ENCODE measurements at places on chromosomes 16 and 17. TPM values are rescaled to one million over a fixed set of nuclear protein-coding genes. Genes with fewer than 3 reads are reported as not detected.

Gene FA2H
- total RNA-seq, result 9.0 TPM

DNA sequence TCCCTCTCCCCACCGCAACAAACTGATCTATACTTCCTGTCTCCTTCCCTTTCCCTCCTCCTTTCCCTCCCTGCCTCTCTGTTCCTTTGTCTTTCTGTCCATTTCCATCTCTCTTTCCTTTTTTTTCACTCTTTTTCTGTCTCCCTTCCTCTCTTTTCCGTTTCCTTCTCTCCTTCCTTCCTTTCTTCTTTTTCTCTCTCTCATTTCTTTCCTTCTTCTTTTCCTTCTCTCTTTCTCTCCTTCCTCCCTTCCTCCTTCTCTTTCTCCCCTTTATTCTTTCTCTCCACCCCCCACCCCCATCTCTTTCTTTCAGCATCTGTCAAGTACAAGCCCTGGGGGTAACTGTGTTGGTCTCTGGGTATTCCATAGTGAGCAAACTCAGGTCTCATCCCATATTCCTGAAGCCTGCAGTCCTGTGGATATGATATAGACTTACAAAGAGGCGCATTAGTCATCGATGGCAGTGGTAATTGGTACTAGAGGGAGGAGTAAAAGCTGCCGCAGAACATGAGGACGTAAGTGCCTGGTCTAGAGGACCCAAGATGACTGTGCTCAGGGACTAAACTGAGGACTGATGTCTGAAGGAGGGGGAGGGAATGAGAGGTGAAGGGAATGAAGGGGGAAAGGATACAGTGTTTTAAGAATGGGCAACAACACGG is 50.4 kb downstream of the VAT1L start:
- DNase-seq, result no peak

Gene PRCD
- 5.1 TPM for total RNA-seq

DNA sequence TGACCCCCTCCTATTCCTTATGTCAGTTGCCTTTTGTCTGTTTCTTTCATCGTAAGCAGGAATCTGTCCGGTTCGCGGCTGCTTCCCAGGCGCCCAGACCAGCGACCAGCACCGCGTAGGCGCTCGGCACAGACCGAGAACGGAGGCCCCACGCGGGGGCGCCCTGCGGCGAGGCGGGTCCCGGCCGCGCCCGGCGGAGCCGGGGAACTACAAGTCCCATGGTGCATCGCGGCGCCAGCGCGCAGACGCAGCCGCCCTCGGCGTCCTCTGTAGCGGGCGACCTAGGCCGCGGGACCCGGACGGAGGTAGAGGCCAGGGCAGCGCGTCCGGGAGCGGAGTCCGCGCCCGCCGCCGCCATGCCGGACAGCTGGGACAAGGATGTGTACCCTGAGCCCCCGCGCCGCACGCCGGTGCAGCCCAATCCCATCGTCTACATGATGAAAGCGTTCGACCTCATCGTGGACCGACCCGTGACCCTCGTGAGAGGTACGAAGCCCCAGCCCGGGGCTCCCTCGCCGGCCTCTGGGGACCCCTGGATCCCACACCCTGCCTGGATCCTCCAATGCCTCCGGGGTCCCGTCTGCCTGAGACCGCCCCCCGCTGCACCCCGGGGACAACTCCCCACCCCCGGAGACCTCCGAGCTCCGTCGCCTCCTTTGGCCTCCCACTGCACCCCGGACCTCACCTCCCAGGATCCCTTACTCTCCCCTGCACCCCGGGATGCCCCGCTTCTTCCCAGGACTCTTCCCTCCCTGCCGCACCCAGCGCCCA is at the start of gene NDUFB10:
TSS of gene NDUFB10 (plus strand) at position 270 of the 771 bp plus-strand sequence. CDS start at position 357, 87 bp downstream.
- DNase-seq, result peak; percentile 98

Gene DDX19B
- 53.3 TPM for total RNA-seq

GRCh38 chr16:58276346-58276951 is 18.4 kb downstream of the PRSS54 start:
- no peak for DNase-seq

DNA sequence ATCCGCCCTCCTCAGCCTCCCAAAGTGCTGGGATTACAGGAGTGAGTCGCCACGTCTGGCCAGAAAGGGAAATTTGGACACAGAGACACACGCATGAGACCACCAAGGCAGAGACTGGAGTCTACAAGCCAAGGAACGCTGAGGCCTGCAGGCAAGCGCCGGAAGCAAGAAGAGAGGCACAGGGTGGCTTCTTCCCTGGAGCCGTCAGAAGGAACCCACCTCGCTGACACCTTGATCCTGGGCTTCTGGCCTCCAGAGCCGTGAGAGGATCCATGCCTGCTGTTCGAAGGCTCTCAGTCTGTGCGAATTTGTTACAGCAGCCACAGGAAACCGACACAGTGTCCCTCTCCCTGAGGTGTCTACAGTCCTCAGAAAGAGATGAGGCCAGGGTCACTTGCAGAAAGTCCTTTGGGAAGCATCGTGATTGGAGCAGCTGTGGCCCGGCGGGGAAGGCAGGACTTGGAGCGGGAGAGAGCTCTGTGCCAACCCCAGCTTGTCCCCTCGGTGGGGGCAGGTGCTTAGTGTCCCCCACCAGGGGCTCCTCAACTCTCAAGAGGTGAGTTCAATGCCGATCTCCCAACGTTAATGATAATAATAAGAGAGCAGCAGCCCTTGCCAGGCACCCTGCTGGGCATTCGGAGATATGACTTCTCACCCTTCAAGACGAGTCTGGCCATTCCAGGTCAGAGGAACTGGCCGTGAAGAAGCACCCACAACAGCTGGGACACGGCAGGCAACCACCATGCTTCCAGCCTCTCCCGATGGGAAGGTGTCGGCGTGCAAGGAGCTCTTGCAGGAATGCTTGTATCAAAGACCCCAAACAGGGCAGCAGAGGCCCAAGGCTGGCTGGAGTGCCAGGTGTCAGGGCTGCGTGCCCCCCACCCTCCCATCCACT is 68.4 kb upstream of the TNRC6C start:
- no peak for DNase-seq

Gene AIPL1
- not detected for total RNA-seq

DNA sequence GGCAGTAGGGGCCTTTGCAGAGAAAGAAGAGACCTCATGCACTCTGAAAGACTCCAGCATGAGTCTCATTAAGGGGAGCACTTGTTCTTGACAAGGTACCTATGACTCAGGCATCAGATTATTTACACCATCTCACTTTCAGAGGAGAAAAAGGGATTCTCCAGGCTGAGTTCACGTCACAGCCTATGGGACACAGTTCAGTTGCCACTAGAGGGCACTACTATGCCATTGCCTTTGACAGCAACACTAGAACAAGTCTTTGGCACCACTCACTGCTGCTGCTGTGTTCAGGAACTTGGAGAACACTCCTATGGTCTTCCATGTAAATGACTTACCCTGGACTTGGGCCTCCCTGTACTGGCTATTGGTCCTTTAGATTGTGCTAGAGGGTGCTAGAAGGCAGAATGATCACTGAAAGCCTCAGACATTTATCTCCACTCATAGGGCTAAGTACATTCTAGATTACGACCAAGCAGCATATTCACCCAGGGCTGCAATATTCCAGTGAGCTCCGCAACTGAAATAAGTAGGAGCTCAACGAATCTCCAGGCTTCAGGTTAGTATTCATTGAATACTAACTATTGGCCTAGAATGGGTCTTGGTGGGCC is 225.1 kb upstream of the CA10 start:
- no peak for DNase-seq

All from lower leg skin (tissue), 4 donors.